Effector CD8-positive, alpha-beta T cell (primary cell): ENCODE measurements at places on chromosomes 5 and 9.

DNA sequence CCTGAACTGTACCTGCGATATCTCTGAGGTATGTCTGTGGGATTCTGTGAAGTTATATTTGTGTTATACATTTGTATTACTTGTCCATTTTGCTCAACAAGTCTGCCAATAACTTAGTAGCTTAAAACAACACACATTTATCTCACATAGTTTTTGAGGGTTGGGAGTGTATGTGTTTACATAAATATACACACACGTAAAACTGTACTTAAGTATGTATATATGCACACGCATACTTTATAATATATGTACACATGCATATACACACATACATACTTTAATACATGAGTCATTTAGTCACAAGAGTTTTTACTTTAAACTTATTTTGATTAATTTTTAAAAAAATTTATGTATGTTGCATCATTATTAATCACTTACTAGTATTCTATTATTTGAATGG, 205.9 kb upstream of the EDIL3 start:
- DNase-seq = no peak

- no peak for DNase-seq
These were observed 9.5 kb downstream of the CAVIN4 start for GRCh38 chr9:100587375-100587774.

DNA sequence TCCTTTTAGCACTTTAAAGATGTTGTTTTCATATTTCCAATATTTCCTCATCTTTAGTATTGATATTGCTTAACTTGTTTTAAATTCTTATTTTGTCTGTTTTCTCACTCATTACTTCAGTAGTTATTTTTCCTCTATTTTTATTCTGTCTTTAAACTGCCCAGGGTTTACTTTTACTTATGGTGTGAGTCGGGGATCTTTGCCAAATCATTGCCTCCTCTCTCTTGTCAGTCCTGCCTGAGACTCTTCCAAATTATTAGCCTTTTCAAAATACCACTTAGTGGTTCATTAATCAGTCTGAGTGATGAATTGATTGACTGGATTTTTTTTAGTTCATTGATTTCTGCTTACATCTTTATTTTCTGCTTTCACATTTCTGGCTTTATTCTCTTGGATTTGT, 72.9 kb downstream of the SH3GL2 start:
- no peak for DNase-seq

- no peak for DNase-seq
These were observed 40.3 kb downstream of the NNT start for GRCh38 chr5:43643327-43643726.

- no peak for DNase-seq
These were observed 5.2 kb downstream of the HNRNPAB start for GRCh38 chr5:178209334-178210072.

- no peak for DNase-seq
These were observed 189.9 kb downstream of the ARL15 start for GRCh38 chr5:54120473-54120872.

- no peak for DNase-seq
These were observed 110.7 kb upstream of the NIPBL start for GRCh38 chr5:36765876-36766275.

- DNase-seq = no peak
These were observed 53.2 kb downstream of the NIPAL4 start for GRCh38 chr5:157513182-157513581.

DNA sequence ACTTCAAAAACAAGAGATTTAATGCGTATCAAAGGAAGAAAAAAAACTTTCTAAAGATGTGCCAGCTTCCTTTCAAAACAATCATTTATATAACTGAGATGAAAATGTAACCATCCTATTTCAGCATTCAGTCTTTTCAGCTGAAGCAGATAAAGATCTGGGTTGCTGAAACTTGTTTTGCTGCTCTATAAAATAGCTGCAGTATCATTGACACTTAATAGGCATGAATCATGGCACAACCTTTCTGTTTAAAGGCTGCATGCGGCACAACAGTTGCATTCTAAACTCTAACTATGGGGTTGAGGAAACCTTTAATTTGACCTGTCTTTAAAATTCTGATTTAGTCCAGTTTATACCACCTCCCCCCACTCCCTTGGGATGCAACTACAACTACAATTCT, 196.7 kb downstream of the MPDZ start:
- DNase-seq = no peak

DNA sequence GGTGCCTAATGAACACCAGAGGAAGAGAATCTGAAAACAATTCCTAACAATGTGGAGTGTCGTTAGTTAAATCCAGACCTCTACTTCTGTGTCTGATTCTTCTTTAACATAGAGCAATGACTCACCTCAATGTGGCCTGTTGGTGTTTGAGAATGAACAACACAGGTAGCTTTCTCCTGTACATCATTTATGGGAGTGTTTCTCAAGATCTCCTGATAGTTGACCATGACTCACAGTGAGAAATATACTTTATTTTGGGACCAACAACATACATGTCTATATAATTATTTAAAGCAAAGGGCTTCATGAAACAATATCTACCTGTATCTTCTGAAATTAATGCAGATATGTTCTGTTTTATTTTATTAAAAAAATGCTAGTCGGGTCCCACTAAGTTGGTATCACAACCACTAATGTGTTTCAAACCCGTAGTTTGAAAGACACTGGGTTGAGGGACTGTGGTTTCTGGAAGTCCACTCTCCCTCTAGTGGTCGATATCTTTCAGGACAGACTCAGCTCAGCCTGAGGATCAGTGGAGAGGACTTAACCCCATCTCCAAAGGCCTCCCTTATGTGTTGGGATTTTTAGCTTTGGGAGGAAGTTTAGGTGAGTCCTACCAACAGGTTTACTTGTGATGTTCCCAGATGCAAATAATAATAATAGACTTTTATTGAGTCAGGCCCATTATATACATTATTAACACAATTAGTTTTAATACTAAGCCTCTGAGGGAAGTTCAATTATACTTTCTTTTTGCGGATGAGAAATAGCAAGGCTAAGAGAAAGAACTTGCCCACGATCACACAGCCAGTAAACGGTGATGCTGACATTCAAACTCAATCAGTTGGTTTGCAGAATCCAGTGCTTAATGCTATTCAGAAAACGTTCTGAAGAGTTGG, 70.0 kb upstream of the KLF9 start:
- no peak for DNase-seq

GRCh38 chr5:42620579-42621216, 135.9 kb upstream of the CCDC152 start:
- DNase-seq = no peak

GRCh38 chr9:84174486-84174885, 166.1 kb downstream of the SLC28A3 start:
- no peak for DNase-seq

GRCh38 chr9:84875193-84875592, 205.7 kb downstream of the NTRK2 start:
- DNase-seq = no peak

DNA sequence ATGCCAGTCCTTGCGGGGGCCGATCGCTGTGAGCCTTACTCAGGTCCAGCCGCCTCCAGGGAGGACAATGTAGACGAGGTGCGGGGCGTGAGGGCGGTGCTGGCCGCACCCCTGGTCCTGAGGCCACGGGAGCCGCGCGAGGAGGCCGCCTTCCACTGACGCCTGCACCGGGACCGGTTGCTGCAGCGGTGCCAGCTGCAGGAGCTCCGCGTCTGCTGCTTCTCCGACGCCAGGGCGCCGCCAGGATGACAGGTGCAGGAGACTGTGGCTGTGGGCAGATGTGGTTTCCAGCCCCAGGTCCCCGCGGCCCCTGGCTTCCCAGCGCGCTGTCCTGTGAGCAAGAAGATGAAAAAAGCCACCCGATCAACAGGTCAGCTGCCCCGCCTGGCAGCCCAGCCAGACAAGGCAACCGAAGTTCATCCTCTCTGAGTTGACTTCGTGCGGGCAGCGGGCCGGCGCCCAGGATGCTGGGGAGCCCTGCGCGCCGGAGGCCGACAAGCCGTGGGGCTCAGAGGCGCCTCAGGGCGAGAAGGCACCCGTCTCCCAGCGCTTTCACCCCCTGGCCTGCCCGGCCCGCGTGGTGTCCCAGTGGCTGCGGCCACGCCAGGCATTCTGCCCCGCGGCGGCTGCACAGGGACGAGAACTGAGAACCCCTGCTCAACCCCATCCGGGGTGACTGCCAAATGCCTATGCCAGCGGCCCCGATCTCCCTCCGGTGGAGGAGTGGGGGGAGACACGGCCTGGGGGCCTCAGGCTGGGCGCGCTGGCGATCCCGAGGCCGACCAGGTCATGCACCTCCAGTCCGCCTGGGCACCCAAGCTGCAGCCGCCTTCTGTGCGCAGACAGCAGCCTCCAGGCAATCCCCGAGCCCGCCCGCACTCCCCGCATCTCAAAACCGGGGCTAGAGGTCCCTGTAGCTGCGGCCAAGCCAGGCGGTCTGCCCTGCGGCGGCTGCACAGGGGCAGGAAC, 43.4 kb upstream of the BICD2 start:
- no peak for DNase-seq

DNA sequence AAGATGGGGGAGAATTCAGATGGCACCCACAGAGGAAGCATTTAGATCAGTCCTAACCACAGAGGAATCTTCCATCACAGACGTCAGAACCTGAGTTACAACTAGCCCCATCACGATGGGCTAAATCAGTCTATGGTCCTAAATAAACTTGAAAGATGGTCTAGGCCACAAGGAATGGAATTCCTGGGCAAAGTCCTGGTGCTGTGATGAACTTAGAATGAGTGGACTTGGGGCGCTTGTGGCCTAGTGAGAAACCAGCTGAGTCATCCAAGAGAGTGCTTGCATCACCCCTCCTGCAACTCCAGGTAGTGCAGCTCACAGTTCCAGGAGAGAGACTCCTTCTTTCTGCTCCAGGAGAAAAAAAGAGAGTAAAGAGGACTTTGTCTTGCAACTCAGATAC, 722.9 kb upstream of the RGMB start:
- no peak for DNase-seq

DNA sequence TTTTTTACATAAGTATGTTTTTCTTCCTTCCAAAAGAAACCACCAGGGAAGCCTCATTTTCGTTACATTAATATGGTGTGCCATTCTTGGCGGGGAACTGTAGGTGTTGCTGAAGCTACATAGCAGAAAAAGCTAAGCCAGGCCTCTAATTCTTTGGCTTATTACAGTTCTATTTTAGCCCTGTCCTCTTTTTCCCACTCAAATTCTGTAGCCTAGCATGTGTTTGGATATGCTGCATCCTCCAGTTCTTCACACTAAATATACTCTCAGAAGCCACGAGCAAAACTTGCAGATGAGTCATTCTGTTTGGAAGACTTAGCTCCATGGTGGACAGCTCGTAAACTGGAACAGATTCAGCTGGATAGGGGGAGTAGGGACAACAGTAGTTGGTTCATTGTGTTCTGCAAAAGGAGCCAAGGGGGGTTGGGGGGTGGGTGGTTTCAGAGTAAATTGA, 369.4 kb downstream of the TMEM161B start:
- DNase-seq = no peak

DNA sequence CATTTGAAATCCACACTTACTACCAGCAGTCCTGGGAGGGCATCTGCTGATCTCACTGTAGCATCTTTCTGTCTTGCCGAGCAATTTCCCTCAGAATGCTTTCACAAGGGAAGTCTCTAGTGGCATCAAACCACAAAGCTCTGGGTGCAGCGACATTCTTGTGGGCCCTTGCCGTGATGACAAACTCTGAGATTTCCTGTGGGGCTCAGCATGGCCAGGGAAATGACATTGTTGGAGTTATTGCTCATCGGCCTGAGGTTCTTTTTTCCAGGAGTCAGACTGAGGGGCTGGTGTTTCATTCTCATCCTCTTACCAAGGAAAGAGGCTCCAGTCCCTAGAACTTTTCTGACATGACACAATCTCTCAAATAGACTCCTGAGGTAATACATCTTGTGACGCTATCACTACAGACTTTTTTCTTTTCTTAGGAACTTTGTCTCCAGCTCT, 51.4 kb downstream of the PFDN1 start:
- no peak for DNase-seq

- DNase-seq = peak; percentile 32
These were observed 592 bp downstream of the UBAP2 start for GRCh38 chr9:34047864-34048726.

DNA sequence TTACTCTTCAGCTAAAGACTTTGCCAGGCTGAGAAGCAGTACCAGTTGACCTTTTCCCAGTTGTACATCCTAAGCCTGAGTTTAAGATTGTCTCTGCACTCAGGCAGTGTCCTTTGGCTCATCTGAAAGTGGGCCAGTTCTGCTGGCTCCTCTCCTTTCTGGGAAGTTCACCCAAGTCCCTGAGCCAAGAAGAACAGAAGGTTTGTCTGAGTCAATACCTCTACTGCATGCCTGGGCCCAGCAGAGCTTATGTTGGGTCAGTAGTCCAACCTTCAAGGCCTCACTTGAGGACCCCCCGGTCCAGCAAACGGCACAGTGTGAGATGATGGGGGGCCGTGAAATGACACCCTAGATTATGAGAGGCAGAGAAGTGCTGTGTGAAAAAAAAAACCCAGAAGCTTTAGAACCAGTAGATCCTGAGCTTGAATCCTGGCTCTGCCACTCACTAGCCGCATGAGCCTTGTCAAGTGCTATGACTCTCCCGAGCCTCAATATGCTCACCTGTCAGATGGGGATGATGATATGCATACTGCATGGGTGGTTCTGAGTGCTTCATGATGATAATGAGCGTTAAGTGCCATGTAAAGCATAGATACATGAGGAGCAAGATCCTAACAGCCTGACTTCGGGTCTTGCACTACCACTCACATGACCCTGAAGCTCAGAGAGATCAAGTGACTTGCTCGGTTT, 156.0 kb downstream of the MACROH2A1 start:
- no peak for DNase-seq

- DNase-seq = no peak
These were observed 3.2 kb downstream of the FCN1 start for GRCh38 chr9:134914501-134914834.

DNA sequence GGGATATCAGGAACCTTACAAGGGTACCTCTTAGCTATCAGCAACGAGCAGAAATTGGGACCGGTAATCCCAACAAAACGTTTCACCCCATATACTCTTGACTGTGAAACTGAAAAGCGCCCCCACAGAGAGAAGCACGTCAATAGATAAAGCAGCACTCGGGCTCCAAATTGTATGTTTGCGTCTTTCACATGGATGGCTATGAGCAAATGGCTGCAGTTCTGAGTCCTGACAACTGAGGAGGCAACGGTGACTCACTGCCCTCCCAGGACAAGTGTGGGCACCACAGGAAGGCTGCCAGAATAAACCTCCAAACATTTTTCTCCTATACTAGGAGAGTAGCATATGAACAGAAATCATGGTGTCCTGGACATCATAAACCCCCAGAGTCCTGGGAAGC, 36.6 kb downstream of the SEMA4D start:
- DNase-seq = no peak

DNA sequence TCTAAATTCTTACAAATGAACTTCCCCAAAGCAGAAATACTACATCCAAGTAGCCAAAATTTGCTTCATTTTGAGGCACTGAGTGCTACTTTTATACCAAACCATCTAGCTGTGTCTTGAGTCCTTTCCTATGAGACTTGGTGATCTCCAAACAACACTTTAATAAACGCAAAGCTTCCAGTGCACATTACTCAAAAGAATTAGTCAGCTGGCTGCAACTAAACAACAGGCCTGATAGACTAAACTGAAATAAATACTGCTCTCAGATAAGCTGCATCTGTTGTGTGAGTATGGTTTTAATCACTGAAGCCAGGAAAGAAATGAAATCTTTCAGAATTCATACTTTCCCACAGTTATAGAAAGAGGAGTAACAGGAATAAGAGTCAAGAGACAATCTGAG, 80.3 kb downstream of the VCAN start:
- DNase-seq = no peak
